ENCODE measurements at places on chromosomes 3 and 15. TPM values are rescaled to one million over a fixed set of nuclear protein-coding genes. Genes with fewer than 3 reads are reported as not detected.

Gene XIRP1
- 13.1 TPM for total RNA-seq

Gene GABRR3
- total RNA-seq, result not detected

Gene MOBP
- not detected for total RNA-seq

Gene DISP2
- total RNA-seq, result 0.03 TPM

Gene ZNF80
- total RNA-seq, result 0.29 TPM

Gene CERS3
- 0.16 TPM for total RNA-seq

Gene METTL6
- 18.5 TPM for total RNA-seq

Gene TBC1D5
- total RNA-seq, result 22.4 TPM

Gene GPR176
- 0.13 TPM for total RNA-seq

Gene ROPN1
- total RNA-seq, result not detected

Gene NGRN
- total RNA-seq, result 36.9 TPM

Gene TM4SF1
- 0.37 TPM for total RNA-seq

Gene SNX22
- total RNA-seq, result 0.30 TPM

Gene CRABP1
- total RNA-seq, result not detected

Gene OSTN
- not detected for total RNA-seq

Gene CA12
- total RNA-seq, result 0.08 TPM

Gene HRG
- total RNA-seq, result not detected

Gene MUC4
- total RNA-seq, result 0.13 TPM

Gene PTH1R
- total RNA-seq, result not detected

Gene CSTA
- not detected for total RNA-seq

Gene PLA2G4F
- total RNA-seq, result not detected

Gene ADAMTSL3
- total RNA-seq, result not detected

Gene AEN
- 103 TPM for total RNA-seq

Gene PPP4R2
- 108 TPM for total RNA-seq

Gene ACTC1
- total RNA-seq, result not detected

Gene CX3CR1
- 0.40 TPM for total RNA-seq

Gene ADAMTS9
- not detected for total RNA-seq

Gene SCG5
- not detected for total RNA-seq

Gene GOLGA6A
- total RNA-seq, result not detected

Gene SCAANT1
- total RNA-seq, result not detected
